ENCODE measurements at places on chromosomes 3 and 15. TPM values are rescaled to one million over a fixed set of nuclear protein-coding genes. Genes with fewer than 3 reads are reported as not detected.

GRCh38 chr3:73805435-73805834 lies 180.7 kb upstream of the PDZRN3 start:
- DNase-seq, result no peak

GRCh38 chr15:40420793-40421192 lies 15.2 kb downstream of the IVD start:
- DNase-seq, result no peak

GRCh38 chr3:108065096-108065495 lies 25.7 kb downstream of the CD47 start:
- DNase-seq, result no peak

DNA sequence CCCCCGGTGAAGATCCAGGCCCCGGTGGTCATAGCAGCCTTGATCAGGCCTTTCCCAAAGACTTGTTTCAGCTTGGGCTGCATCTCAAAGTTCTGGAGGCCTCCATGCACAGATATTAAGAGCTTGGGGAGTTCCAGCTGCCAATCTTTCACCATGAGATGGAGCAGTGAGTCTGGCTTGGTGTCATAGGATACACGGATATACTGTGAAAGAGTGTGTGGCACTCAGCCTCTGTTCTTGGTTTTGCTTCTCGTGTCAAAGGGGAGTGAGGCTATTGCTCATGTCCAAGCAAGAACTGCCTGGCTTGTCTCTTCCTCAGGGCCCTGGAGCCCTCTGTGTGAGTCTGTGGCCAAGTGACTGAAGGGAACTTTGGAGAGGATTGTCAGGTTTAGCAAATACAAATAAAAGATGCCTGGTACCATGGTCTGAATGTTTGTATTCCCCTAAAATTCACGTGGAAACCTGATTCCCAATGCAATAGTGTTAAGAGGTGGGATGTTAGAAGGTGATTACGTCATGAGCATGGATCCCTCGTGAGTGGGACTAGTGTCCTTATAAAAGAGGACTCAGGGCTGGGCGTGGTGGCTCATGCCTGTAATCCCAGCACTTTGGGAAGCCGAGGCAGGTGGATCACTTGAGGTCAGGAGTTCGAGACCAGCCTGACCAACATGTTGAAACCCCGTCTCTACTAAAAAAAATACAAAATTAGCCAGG lies 33.5 kb downstream of the TRPM1 start:
- DNase-seq, result no peak

GRCh38 chr15:25719101-25719985 lies 143.8 kb downstream of the ATP10A start:
- no peak for DNase-seq

DNA sequence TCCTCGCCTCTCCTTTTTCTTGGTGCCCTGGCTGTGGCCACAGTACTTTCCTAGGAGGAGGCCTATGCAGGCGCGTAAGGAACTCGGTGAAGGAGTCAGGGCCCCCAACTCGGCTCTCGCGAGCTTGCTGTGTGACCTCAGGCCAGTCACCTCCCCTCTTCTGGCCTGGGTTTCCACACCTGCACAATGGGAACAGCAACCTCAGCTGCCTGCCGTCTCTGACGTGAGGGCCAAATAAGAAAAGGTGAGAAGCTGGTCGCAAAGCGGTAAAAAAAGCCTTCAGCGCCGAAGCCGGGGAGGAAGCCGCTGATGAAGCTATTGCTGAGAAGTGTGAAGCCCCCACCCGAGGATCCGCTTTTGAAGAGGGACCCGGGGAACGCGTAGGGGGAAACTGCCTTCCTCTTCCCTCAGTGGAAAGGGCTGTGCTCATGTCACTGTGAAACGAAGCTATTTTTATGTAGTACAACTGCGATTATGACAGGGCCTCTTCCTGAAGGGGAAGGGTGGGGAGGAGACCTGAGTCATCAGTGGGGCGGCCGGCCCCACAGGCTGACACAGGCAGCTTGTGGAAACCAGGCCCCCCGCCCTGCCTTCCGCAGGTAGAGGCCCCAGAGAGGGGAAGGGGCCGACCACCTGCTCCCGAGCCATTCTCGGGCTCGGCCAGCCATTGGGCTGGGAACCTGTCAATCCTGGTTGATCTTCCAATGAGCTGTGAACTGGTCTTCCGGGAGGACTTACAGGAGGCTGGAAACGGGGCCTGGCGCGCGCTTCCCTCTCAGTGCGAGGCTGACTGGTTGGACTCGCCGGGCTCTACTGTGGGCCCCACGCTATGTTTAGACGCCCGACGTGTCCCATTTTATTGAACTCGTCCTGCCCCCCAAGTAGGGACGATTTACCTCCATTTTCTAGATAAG lies 18.0 kb upstream of the ANKDD1A start:
- DNase-seq, result peak; percentile 90

DNA sequence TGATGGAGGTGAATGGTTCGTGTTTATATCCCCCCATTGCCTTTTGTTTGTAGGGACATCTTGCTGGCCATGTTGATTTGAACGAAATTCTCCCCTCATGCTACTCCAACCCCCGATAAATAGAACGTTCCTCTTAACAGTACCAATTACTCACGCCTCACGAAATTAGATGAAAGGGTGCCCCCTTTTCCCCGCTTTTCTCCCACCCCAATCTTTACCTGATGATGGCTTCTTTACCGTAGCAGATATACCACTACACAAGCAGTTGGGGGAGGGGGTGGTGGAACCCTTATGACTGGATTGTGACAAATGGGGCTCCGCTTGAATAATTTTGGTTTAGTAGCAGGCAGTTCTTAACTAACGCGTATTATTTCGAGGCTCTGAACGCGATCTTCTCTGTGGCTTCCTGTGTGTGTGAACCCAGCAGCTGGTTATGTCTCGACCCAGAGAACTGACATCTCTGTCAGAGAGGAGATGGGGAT lies 1.1 kb downstream of the PIAS1 start:
- peak; percentile 21 for DNase-seq

GRCh38 chr3:108489776-108490175 lies 20.6 kb downstream of the MYH15 start:
- peak; percentile 14 for DNase-seq

DNA sequence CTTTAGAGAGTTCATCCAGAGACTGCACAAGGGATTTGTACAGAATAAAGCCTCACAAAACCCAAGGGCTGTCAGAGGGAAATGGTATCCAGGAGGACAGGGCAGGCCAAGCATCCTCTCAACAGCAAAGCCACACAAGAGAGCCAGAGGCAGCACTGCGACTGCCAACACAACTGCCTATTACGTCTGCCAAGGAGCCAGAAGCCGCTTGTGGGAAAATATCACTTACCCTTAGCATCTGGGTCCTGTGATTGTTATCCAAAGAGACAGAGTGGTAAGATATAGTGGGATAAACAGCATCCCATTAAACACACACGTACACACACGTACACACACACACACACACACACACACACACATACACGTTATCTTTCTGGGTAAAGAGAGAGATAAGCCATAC lies 618.3 kb upstream of the AGTR1 start:
- no peak for DNase-seq

DNA sequence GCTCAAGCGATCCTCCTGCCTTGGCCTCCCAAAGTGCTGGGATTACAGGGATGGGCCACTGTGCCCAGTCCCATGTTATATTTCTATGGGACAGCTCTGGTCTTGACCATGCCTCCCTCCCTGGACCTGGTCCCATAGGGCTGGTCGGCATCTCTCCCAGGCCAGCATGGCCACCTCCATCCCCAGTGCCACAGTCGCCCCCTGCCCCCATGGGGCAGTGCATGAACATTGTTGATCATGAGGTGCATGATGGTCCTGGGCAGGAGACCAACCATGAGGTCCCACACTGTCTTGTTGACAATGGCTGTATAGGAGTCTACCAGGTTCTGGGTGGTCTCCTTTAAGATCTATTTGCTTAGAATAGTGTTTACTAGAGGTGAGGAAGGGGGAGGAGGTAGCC lies 6.5 kb downstream of the RPS17 start:
- DNase-seq, result no peak

GRCh38 chr15:33443708-33444107 lies 132.9 kb downstream of the RYR3 start:
- no peak for DNase-seq

DNA sequence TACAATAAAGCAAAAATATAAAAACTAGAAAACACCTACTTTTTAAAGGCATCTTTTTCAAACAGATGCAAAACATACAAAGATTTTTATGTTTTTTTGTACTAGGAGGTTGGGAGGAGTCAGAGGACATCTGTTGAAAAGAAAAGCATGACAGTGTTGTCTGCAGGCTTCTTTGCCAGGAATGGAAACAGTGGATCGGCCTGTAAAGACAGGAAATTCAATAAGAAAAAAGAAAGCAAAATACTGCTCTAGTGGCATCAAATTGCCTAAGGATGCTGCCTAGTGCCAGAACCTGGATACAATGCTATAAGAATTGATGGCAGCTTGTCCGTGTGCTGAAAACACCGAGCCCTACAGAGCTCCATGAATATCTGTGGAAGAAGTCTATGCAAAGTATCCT lies 69.9 kb downstream of the TBC1D5 start:
- no peak for DNase-seq

- no peak for DNase-seq
Measured at GRCh38 chr3:115099134-115099985, 47.7 kb downstream of the ZBTB20 start.

The GPR27 gene
- polyA plus RNA-seq, result 8.1 TPM

The ALDH1A3 gene
- polyA plus RNA-seq, result 4.7 TPM

The QTRT2 gene
- 24.9 TPM for polyA plus RNA-seq
